ENCODE measurements at places on chromosomes 16 and 17.

GRCh38 chr17:16086957-16087356 lies 87.3 kb downstream of the TTC19 start:
- DNase-seq, result no peak

- no peak for DNase-seq
Measured at GRCh38 chr16:3946604-3947180, 66.2 kb upstream of the CREBBP start.

DNA sequence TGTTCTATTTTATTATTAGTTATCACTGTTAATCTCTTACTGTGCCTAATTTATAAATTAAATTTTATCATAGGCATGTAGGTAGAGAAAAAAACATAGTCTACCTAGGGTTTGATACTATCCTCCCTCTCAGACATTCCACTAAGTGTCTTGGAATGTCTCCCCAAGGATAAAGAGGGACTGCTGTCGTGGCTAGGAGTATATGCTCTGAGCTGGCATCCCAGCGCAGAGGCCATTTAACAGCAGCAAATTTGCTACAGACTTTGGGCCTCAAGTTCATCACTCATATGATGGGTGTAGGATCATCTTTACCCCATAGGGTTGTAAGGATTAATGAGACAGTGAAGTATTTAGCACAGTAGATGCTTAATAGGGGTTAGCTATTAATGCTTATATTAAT lies 56.7 kb downstream of the ZFHX3 start:
- DNase-seq, result no peak

DNA sequence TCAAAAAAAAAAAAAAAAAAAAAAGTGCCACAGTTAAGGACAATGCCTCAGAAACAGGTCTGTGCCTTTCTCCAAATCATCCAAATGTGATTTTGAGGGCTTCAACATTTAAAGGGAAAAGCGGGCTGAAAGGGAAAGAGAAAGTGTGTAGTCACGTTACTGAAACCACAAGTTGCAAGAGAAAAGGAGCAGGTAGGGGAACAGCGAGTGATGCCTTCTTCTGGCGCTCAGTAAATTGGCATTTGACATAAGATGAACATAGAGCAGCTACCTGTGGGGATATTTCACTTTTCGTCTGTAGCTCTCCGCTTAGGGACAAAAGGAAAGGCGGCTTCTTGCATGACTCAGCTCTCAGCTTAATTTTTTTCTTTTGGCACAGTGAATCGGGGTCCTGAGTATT lies 11.1 kb downstream of the CMTM2 start:
- DNase-seq, result no peak

DNA sequence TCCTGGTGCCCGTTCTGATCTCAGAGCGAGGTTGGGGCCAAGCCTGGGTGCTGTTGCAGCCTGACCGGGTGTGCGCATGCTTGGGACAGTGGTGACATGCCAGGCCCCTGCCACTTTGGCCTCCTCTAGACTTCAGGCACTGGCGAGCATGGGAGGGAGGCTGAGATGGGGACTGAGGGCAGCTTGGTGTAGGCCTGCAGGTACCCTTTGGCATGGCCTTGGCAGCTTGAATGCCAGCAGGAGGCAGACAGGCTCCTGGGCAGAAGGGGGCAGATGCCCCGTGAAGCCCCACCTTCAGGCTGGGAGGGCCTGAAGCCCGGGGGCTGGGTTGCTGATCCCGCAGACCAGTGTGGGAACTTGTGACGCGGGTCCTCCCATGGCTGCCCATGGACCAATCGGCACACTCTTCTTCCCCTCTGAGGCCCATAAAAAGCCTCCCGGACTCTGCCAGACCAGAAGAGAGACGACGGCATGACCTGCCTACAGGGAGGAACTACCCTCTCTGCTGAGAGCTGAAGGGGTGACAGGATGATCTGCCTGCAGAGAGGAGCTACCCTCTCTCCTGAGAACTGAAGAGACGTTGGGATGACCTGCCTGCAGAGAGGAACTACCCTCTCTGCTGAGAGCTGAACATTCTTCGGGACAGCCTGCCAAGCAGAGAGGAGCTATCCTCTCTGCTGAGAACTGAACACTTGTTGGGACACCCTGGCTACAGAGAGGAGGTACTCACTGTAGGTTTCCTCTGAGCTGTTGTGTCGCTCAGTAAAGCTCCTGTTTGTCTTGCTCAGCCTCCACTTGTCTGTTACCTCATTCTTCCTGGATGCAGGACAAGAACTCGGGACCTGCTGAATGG lies 17.5 kb downstream of the RHOT1 start:
- no peak for DNase-seq

GRCh38 chr17:48134912-48135480 lies 27.4 kb downstream of the SNX11 start:
- DNase-seq, result no peak
